ENCODE measurements at places on chromosomes 11 and 22. TPM values are rescaled to one million over a fixed set of nuclear protein-coding genes. Genes with fewer than 3 reads are reported as not detected.

The NPAS4 gene
- total RNA-seq: 0.17 TPM

The FOLR2 gene
- 15.4 TPM for total RNA-seq

The SYT12 gene
- 3.4 TPM for total RNA-seq

The LRRC74B gene
- not detected for total RNA-seq

- H3K27me3 ChIP-seq: no peaks in the 10 kb centered on the region
- DNase-seq: peak; percentile 90
- peak overlapping the region; percentile 70 for H3K27ac ChIP-seq
- no peaks in the 10 kb centered on the region for H3K4me1 ChIP-seq
- peak overlapping the region; percentile 30 for H3K4me3 ChIP-seq
Measured at GRCh38 chr11:111982019-111982464, 43.2 kb upstream of the DLAT start.
